ENCODE measurements at places on chromosomes 1 and 21.

DNA sequence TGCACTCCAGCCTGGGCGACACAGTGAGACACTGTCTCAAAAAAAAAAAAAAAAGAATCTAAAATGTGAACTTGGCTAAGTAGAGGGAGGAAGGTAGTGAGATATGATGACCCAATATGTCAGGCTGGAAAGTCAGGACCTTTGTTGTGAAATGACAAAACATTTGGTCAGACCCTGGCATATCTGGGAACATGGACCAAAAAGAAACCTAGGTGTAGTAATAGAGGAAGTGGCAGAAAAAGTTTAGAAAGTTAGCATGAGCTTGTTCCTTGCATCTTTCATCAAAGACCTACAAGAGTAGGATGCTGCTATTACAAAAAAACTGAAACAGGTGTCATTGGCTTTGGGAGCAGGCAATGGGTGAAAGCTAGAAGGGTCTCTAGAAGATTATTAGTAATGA lies 7.3 kb upstream of the S100A3 start:
- DNase-seq: no peak

DNA sequence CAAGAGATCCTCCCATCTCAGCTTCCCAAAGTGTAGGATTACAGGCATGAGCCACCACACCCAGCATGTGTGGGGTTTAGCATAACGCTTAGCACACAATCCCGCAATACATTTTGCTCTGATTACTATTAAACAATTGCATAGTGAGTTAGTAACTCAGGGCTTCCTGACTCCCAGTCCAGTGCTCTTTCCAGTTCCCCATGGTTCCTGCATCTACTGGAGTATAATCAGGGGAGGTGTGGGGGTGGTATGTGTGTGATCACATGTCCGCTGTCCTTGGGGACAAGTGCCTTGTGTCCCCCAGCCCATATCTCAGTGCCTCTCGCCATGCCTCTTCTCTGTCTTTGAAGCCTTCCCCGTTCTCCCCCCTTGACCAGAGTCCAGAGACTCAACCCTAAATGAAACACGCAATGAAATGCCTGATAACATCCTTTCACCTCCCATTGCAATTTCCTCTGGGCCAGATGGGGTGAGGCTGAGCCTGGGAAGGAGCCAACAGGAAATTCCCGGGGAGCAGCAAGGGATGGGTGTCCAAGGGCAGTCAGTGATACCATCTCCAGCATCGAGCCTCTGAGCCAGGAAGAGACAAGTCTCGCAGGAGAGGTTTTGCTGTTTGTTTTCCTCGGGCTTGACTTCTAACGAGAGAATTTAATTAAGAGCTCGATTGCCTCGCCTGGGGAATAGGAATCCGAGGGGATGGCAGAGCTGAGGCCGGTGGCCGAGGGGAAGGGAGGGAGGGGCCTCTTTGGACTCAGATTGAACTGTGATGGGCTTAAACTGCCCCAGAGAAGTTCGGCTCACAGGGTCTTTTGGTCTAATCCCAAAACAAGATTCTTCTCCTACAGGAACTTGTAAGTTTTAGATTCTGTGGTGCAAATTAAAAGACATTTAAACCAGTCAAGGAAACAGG lies 7.7 kb upstream of the HTR1D start:
- DNase-seq: no peak

DNA sequence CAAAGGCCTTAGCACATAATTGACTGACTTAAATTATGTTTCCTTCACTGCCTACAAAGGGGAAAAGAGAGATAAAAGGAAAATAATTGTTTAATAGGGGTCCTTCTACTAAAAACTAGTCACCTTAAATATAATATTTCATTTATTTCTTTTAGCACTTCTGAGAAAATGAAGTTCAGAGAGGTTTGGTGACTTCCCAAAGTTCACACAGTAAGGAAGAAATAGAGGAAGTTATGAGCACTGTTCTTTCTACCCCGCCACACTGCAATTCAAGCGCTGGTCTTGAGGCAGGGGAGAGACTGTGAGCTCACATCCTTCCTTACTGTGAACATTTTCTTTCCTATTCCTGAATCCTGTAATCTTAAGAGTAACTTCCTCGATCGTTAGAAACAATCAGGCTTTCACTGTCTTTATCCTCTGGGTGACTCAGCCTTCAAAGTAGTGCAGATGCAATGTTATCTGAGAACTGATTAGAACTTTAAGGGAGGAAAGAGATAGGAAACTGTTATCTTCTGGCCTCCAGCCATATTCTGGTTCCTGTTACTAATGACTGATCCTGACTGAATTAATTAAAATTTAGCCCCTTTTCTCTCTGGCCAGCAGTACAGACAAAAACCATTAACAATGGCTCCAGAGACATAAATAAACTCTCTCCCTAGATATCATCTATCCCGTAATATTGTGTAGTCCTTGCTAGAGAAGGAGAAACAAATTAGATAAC lies 6.8 kb downstream of the RGS5 start:
- no peak for DNase-seq

DNA sequence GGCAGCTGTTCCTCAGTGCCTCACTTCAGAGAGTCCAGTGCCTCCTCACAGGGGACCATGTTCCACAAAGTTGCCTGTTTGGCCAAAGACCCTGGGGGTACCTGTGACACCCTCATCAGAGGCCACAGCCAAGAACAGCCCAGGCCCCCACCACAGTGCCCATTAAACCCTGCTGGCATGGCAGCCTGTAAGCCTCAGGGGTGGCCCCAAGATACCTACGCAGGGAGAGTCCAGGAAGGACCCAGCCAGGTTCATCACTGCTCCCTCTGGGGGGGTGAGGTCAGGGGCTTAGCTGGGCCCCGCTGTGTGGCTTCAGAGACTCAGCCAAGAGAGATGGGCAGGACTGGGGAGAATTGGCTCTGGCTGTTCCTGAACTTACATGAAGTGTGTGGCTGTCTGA lies 19.1 kb upstream of the PRDM16 start:
- no peak for DNase-seq

GRCh38 chr1:182666706-182667105 lies 17.7 kb downstream of the RGS8 start:
- no peak for DNase-seq

DNA sequence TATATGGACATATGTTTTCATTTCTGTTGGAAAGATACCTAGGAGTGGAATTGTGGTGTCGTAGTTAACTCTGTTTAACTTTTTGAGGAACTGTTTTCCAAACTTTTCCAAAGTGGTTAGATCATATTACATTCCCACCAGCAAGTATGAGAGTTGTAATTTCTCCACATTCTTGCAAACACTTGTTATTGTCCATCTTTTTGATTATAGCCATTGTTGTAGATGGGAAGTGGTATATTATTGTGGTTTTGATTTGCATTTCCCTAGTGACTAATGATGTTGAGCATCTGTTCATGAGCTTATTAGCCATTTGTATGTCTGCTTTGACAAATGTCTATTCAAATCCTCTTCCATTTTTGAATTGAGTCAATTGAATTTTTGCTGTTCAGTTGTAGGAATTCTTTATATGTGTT lies 19.8 kb downstream of the CAMTA1 start:
- DNase-seq: no peak

- DNase-seq: no peak
These were observed 3.8 kb upstream of the MUL1 start for GRCh38 chr1:20511518-20512428.

DNA sequence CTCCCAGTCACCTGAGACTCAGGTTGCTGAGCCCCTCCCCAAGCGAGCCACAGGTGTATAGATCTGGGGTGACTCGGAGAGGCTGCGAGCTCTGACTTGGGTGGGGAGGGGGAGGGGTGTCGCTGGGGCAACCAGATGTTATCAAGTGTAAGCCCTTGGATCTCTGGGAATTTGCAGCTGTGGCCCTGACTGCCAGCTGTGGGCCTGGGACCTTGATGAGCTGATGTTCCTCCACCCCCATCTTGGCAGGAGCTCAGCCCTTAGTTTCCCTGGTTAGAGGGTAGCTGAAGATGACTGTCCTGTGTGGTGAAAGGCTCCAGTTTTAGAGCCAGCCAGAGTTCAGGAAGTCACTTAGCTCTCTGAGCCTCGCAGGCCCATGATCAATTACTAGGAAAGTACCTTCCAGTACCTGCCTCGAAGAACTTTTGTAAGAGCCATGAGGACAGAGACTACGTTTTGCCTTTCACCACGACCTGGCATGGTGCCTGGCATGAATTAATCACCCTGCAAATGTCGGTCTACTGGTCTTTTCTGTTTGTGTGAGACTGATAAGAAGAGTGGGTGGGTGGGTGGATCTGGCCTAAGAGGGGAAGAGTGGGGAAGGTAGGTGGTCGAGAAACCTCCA lies 55.8 kb downstream of the YARS1 start:
- DNase-seq: no peak

DNA sequence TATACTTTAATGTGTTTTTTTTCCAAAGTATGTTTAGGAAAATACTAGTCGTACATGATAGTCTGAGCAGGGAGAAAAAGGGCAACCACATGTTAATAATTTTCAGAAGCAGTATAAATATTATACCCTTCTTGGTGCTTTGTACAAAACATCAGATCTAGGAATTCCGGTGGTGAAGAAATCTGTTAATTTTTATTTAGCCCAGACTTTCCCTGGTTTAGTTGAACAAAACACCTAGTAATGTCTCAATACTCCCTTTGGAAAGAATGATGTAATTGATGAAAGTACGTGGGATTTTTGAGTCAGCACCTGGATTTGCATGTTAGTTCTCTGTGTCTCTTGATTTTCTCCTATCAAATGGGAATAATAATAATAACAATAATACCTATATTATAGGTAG lies 38.4 kb upstream of the KCNK2 start:
- DNase-seq: no peak

Data from central memory CD4-positive, alpha-beta T cell (primary cell).